ENCODE measurements at places on chromosomes 1 and 21. TPM values are rescaled to one million over a fixed set of nuclear protein-coding genes. Genes with fewer than 3 reads are reported as not detected.

LRRC53 gene
- total RNA-seq = not detected

SPTA1 gene
- 0.08 TPM for total RNA-seq

TMEM269 gene
- not detected for total RNA-seq

AGRN gene
- 14.1 TPM for total RNA-seq

RAB42 gene
- total RNA-seq = 1.6 TPM

HAO2 gene
- total RNA-seq = not detected

Data from Right ventricle myocardium inferior (tissue), 1 donor.